ENCODE measurements at places on chromosomes 11 and 22.

GRCh38 chr11:134139303-134139872, 70.5 kb downstream of the JAM3 start:
- DNase-seq: no peak

- DNase-seq: no peak
These were observed 21.6 kb downstream of the GUCY1A2 start for GRCh38 chr11:106996691-106997090.

- no peak for DNase-seq
These were observed 42.5 kb downstream of the C11orf58 start for GRCh38 chr11:16780698-16781550.

GRCh38 chr11:32052215-32052614, 38.7 kb upstream of the RCN1 start:
- DNase-seq: peak; percentile 19

- DNase-seq: no peak
These were observed 6.4 kb downstream of the PRAME start for GRCh38 chr22:22552630-22553029.

GRCh38 chr11:28269586-28269985, 161.4 kb downstream of the METTL15 start:
- no peak for DNase-seq

- DNase-seq: no peak
These were observed 7.8 kb downstream of the SEPTIN3 start for GRCh38 chr22:41976961-41977566.

DNA sequence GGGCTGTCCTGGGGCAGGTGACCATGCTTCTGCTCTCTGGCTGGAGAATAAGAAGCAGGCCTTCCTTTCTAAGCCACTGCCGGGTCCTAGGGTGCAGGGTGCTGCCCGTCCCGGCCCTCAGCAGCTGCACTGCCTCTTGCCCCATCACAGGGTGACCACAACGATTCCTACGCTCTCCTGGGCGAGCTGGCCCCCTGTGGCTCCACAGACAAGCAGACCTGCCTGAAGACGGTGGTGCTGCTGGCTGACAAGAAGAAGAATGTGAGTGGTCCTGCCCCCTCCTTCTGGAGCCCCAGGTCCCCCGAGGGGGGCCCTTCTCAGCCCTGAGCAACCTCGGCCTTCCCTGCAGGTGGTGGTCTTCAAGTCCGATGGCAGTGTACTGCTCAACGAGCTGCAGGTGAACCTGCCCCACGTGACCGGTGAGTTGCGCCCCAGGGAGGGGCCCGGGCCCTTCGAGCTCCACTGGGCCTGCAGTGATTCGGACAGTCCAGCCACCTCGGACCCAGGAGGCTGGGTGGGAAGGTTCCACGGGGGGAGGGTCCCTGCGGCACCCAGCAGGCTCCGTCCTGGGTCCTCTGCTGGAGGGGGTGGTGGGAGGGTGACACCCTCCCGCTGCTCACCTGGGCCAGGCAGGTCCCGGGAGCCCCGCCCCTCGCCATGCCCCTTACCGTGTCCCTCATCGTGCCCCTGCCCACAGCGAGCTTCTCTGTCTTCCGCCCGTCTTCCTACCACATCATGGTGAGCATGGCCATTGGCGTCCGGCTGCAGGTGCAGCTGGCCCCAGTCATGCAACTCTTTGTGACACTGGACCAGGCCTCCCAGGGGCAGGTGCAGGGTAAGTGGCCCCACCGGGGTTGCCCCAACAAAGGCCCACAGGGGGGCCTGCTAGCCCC, 8.3 kb downstream of the MUC2 start:
- DNase-seq: no peak

- no peak for DNase-seq
These were observed 43.8 kb downstream of the NEU3 start for GRCh38 chr11:75032550-75032935.

DNA sequence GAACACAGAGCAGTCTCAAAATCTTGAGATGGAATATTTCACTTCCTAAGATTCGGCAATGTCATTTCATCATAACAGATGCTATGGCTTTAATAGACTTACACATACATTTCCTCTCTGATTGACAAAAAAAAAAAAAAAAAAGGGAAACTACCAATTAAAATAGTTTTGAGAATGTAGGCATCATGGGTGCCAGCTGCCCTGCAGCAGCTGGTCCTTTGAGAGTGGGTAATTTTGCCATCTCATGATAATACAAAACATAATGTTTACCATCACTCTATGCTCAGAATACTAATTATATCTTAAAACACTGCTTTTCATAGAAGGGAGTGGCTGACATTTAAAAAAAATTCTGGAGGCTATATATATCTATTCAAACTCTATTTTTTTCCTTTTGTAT, 775.6 kb upstream of the CCDC90B start:
- no peak for DNase-seq

GRCh38 chr11:62137276-62137861, 13.6 kb downstream of the INCENP start:
- no peak for DNase-seq

GRCh38 chr11:14070896-14071295, 108.4 kb downstream of the SPON1 start:
- DNase-seq: no peak

- no peak for DNase-seq
These were observed 2.9 kb upstream of the PPP6R2 start for GRCh38 chr22:50339945-50340879.

DNA sequence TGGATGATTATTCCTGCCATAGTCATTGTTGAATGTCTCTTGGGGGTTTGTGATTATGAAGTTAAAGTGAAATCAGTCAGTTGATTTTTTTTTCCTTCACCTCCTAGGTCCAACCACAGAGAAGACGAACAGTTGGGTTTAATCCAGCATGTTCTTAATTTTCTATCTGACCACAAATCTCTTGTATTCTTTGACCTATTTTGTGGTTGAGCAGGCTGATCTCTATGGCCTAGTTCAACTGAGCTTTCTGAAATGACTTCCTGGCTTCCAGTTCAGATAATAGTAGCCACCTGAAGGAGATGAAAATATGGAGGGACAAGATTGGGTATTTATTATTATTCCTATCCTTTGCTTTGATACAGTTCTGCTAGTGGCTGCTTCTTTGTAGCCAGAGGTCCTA, 5.2 kb upstream of the OR56A5 start:
- no peak for DNase-seq

DNA sequence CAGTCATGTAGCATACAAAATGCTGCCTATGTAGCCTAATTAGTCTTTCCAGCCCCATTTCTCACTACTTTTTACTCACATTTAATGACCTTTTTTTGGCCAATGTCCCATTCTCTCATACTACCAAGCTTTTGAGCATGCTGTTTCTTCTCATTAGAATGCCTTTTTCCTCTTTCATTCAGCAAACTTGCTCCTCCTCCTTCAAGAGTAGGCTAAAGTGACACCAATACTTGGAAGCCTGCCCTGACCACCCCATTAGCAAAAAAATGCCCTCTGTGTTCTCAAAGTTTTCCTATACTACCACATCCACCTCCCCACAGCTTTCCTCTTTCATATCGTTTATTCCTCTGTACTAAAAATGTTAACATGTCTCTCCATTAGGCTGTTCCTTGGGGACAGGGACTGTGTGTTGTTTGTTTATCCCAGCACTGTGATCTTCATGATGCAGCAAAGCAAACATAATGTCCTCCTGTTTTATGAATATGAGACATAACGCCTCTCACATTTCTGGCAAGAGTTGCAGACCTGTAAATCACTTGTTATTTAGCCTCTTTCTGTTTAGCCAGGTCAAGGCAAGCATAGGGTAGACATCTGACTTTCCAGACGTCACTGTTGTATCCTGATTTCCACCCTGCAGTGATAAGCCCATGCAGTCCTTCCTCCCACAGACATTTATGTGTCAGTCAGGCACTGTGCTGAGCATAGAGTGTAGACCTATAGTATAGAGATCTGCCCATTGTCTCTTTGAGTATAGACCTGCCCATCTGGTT, 62.0 kb upstream of the UCP3 start:
- DNase-seq: no peak

DNA sequence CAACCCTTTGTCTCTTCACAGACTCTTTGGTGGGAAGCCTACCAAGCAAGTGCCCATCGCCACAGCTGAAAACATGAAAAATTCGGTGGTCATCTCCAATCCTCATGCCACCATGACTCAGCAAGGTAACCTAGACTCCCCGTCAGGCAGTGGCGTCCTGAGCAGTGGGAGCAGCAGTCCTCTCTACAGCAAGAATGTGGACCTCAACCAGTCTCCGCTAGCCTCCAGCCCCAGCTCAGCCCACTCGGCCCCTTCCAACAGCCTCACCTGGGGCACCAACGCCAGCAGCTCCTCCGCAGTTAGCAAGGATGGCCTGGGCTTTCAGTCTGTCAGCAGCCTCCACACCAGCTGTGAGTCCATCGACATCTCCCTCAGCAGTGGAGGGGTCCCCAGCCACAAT, 111.6 kb downstream of the DBX1 start:
- DNase-seq: no peak

DNA sequence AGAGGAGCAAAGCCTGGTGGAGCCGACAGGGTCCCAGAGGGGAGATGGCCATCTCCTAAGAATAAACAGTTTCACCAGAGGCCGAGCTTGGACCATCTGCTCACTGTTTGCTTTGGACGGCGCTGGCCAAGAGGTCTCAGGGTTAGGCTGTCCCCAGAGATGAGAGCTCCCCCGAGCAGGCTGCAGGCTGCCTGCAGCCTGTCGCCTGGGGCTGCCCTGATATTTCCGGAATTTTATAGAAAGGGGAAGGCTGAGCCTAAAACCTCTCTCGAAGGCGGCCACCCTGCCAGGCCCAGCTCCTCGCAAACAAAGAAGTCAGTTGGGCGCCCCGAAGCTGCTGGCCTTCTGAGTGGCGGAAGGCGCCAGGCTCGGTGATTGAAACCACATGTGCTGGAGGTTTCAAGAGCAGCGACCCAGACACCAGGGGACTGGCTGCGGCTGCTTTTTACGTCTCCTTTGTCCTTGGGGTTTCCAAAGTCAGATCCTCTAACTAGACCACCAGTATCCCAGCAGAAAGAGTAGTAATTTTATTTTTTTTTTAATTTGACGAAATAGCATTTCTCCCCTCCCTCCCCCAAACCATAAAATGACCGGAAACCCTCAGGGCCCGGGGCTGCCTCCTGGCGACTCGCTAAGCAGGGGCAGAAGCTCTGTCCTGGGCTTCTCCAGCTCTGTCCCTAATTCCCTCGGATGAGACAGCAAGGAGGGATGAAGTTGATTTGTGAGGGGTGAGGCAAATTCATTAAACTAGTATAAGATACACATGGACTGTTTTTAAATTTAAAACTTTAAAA, 57.4 kb downstream of the CLMP start:
- DNase-seq: no peak

GRCh38 chr11:66614073-66614472, 2.4 kb upstream of the RBM14 start:
- DNase-seq: no peak

DNA sequence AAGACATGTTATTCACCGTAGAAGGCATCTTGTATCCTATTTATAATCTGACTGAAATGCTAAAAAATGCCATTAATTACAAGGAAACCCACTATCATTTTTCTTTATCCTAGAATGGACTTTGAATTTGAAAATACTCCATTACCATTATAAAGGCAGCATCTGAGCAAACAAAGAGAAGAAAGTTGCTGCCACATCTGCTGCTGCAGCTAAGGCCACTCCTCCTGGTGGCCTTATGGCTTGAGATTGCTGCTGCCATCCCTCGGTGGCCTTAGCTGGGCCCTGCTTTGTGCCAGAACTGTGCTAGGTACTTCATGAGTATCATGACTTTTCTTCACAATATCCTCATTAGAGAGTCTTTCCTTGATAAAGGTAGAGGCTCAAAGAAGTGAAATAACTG, 1210.1 kb upstream of the TENM4 start:
- DNase-seq: no peak

DNA sequence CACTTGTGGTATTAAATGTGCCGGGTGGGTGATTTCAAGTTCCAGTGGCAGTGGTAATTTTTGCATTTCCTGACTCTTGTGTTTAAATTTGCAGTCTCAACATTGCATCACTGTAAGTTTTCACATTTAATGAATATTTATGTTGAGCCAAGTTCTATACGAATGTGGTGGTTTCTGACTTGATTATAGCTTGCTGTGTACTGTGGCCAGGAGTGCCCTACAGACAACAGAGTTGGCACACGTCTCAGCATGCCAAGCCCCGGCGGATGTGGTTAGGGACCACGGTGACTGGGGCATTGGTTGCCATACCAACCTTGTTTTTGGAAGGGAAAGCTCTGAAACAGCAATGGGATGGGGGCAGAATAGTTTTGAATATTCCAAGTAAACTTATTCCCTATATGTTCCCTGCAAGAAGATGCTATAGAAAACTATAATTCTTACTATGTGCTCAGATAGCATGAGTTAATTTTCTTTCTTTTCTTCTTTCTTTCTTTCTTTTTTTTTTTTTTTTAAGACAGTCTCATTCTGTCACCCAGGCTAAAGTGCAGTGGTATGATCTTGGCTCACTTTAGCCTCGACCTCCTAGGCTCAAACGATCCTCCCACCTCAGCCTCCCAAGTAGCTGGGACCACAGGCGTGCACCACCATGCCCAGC, 16.0 kb downstream of the ZNRF3 start:
- no peak for DNase-seq

DNA sequence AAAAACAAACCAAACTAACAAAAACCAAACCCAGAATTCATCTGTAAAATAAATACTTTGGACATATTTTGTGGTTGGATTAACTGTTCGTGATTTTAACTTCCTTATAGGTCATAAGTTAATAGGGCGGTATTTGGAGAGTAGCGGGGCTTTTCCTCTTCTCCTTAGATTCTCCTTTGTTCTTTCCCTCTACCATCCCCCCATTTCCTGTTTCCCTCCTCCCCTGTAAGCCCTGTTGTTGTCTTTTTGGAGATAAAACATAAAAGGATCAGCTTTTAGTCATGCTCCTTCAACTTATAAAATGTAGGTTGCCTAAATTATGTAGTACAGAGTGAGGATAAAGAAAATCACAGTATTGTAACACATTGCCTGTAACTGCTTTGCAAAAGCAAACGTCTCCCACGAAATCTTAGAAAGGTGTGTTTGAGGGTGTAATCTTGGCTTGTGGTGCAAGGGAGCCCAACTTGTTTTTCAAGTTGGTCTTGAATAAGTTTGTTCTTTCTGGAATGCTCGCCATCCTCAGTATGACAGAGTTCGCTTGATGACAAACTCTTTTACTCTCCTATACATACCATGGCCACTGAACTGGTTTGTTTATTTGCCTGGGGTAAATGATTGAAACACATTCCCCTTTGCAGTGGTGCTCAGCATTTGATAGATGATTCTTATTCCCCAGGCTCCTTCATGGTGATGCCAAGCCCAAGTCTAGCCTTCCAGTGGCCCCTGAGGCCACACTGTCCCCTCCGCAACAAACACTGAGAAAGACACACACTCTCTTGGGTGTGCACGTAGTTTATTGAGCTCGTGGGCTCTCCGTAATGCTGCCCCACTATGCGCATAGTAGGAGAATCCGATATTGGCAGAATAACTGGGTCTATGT, 49.4 kb downstream of the TEAD1 start:
- DNase-seq: no peak
